Forelimb muscle (tissue), 1 donor: ENCODE measurements at places on chromosomes 13 and 19.

DNA sequence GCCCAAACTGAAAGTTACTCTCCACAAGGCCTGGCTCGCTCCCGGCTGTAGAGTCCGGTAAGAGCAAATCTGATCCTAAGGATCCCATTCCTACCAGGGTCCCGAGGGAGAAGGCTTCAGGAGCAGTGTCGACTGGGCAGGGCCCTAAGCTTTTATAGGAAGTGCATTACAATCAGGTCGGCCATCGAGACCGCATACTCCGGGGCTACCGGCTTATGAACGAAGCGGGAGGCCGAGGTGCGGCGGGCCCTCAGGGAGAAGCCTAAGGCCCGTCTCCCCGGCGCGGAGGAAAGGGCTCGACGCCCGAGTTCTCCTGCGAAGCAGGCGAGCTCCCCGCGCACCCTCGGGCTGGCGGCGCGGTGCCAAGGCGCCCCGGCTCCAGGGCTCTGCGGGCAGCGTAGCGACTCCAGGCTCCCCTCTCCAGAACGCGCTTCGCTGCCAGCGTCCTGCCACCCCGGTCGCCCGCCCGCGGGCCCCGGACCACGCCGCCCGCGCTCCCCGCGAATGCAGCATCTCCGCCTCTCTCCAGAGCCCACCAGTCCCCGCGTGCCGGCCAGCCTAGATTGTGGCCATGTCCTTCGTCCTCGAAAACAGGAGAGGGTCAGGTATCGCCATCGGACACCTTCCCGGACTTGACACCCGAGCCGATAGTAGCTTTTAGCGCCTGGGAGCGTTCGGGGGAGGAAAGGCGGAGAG lies 1.4 kb downstream of the EFNB2 start:
- DNase-seq = no peak

DNA sequence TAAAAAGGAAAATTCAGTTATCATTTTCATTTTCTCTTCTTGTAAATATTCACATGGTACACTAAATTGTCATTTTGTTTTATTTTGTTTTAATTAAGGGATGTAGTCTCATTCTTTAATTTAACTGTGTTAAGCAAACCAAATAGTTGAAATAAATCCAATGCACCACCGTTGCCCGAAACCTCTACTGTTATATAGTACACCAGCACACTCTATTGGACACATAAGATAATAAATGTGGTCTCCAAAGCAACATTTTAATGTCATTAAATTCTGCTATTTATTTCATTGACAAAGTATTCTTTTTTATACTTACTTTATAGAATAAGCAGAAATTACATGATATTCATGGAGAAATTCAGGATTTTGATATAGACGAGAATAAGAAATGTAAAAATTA lies 156.4 kb upstream of the FREM2 start:
- no peak for DNase-seq

DNA sequence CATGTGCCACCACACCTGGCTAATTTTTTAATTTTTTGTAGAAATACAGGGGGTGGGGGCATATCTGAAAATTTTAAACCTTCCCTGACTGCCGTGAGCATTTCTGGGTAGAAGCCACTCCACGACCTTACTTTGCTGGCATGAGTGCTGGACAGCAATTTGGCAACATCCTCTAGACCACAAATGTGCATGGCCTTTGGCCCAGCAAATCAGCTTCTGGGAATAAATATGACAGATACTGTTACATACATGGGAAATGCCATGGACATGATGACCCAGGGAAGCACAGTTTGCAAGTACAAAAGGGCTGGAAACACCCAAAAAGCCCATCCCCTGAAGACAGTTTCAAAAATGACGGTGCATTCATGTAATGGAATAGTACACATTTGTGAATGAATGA lies 3.2 kb upstream of the PVR start:
- DNase-seq = no peak

DNA sequence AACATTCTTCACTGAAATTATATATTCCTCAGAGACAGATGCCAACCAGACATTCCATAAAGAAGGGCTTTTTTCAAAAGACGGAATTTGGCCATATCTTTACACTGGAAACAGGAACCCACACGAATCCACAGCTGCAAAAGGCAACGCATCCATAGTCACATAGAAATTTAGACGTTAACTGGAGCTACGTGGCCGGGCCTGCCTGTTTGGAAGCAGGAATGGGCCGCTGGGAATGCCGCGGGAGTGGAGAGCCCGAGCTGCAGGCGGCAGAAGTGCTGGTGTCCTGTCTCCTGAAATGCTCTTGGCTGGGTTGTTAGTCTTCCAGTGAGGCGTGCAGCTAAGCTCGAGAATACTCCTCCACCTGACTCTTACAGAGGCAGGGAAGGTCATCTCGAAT lies 122.2 kb downstream of the KL start:
- no peak for DNase-seq

- no peak for DNase-seq
Measured at GRCh38 chr19:47098608-47099007, 15.0 kb downstream of the ZC3H4 start.
